NCI-H2107 (cell line): ENCODE measurements at places on chromosomes 3 and 15.

- DNase-seq, result no peak
These were observed 166.9 kb downstream of the ABHD5 start for GRCh38 chr3:43857361-43858293.

DNA sequence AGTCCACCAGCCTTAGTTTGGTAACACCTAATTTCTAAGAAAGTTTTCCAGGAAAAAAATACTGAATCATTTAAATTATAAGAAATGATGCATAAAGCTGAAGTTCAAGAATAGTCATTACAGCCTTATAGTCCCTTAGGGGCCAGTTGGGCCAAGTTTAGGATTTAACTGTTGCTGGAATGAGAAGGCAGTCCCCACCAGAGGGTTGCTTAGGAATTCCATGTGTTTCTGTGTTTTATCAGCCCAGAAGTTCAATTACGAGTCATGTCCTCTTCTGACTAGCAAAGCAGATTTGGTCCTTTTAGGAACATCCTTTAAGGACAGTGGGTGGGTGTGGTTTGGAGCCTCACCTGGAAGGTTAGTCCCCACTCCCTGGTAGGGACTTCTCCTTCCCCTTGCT, 57.0 kb upstream of the NR2E3 start:
- DNase-seq, result no peak

GRCh38 chr3:196127308-196128040, 45.6 kb upstream of the TFRC start:
- DNase-seq, result no peak

GRCh38 chr3:149266736-149267135, 45.1 kb upstream of the CP start:
- DNase-seq, result no peak

DNA sequence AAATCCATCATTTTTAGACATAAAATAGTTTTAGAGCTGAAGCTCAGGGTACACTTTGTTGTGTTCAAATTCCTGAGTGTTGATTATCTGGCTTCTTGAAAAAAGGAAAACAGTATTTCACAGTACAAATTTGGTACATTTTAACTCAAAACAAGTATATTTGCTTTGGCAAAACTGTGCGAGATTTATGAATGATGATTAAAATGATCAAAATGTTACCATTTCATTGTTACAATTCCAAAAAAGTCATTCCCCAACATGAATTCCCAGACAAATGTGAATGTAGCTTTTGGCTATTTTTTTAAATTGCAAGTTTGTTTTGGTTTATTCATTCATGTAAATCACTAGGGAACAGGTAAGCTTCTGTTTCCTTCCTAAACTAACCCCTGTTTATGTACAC, 347.4 kb upstream of the DCBLD2 start:
- DNase-seq, result no peak

DNA sequence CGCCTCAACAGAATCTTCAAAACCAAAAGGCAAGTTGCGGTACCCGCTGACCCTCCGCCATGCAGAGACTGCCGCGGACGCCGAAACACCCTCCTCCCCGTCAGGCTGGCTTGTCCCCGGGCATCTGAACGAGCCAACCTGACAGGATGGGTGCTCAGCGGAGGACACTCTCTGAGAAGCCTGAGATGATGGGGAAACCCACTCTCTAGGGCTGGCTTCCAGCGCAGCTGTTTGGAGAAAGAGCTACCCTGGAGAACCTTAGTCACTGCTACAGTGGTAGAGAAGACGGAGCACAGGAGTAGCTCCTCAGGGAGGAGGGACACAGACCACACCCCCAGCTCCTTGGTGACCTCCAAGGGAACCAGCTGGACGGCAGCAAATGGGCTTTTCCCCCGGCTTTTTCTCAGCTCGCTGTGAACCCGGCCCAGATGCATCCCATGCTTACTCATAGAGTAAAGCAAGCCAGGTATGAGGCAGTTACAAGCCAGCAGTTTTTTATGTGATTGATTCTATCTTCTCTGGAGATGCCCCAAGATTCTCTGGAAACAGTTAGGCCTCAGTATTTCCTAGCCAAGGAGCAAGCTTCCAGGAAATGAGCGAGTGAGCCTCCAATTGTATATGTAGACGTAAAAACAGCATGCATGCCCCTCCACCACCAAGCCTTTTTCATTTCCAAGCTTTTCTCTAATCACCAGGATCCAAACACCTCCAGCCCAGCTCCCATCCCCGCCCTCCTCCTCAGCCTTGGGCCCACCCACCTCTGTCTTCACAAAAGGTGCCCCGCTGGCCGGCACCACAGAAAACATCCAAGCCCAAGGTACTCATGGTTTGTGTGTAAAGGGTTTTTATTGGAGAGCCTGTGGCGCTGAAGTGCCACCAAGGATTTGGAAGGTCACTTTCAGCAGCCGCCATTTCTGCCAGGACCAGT, 38.7 kb downstream of the FAM174B start:
- no peak for DNase-seq

DNA sequence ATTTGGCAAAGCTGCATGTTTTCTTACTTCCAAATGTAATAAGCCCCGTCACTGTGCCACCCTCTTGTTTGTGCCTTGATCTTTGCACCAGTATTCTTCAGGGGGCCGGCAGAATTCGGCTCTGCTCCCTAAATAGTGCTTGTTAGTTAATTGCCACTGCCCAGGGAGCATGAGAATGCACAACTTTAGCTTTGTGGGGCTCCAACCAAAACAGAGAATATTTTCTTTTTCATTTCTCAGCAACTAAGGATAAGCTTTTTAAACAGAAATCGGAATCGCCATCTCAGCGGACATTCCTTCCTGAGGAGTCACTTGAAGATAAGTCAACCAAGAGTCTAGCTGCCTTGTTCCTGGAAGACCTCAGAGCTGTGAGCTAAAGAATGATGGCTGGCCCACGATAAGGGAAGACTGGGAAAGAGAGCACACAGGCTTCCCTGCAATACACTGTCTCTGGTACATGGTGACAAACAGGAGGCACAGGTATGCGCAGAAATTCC, 106.0 kb downstream of the LRIG1 start:
- DNase-seq, result no peak

GRCh38 chr15:74391582-74392450, 24.4 kb upstream of the CYP11A1 start:
- no peak for DNase-seq

DNA sequence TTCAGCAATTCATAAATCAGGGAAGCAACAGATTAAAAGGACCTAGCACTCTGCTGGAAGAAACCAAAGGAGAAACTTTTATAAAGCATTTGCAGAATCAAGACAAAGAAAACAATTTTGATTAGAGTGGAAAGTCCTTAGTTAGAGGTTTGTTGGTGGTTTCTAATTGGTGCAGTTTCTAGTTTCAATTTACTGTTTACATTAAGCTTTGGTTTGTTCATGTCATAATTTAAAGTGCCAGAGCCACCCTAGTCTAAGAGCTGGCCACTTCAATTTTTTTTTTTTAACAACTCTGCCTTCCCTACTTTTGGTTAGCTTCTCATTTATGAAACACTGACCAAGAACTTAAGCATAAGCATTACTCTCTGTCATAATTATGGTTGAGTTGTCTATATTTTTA, 1428.2 kb upstream of the GBE1 start:
- no peak for DNase-seq

DNA sequence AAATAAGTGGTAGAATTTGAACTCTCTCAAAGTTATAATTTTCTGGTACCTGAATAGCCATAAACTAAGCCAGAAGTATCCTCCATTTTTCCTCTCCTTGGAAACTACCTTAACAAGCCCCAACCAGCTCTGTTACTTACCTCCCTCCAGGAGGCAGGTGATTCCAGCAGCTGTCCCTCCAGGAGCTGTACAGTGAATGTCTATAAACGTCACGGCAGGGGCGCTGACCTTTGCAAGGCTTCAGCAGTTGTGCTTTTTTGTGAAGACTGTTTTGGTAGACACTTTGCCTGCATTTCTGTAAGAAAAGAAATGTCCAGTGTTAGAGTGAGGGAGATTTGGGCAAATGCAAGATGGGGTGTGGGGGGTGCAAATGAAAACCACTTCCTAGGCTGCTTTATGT, 67.2 kb downstream of the LEO1 start:
- DNase-seq, result no peak

DNA sequence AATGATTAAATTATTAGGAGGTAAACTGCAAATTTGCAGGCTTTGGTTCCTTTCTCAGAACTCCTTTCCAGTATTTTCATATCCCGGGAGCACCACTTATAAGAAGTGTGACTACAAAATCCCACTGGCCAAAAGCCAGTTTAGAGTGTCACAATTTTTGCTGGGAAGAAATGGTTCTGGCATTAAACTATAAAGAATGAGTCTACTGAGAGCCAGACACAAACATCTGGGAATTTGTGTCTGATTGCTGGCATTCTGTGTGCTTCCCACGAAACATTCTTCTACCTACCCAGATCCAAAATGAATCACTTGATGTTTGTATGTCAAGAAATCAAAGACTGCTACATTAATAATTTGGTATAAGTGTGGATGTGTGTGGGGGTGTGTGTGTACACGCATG, 82.8 kb downstream of the DUT start:
- DNase-seq, result no peak

GRCh38 chr3:37661615-37662306, 199.9 kb upstream of the CTDSPL start:
- DNase-seq, result no peak

DNA sequence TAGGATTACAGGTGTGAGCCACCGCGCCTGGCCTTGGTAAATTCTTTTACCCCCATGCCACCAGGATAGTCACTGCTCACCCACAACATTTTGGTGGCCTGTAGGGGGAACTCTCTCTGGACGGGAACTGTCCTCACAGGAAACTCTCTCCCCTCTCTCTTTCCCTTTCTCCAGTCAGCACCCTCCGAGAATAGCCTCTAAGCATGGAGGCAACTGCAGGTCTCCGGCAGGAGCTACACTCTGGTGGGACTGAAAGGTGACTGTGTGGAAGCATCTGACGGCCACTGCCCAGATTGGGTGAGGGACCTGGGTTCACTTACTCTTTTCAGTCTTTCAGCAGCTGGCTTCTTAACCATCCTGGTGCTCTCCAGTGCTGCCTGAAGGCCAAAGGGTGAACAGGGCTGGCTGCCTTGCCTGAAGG, 21.3 kb downstream of the TRANK1 start:
- DNase-seq, result no peak

GRCh38 chr15:95192923-95193322, 961.6 kb downstream of the MCTP2 start:
- DNase-seq, result no peak

- no peak for DNase-seq
These were observed 99.2 kb upstream of the MLF1 start for GRCh38 chr3:158471639-158472294.

DNA sequence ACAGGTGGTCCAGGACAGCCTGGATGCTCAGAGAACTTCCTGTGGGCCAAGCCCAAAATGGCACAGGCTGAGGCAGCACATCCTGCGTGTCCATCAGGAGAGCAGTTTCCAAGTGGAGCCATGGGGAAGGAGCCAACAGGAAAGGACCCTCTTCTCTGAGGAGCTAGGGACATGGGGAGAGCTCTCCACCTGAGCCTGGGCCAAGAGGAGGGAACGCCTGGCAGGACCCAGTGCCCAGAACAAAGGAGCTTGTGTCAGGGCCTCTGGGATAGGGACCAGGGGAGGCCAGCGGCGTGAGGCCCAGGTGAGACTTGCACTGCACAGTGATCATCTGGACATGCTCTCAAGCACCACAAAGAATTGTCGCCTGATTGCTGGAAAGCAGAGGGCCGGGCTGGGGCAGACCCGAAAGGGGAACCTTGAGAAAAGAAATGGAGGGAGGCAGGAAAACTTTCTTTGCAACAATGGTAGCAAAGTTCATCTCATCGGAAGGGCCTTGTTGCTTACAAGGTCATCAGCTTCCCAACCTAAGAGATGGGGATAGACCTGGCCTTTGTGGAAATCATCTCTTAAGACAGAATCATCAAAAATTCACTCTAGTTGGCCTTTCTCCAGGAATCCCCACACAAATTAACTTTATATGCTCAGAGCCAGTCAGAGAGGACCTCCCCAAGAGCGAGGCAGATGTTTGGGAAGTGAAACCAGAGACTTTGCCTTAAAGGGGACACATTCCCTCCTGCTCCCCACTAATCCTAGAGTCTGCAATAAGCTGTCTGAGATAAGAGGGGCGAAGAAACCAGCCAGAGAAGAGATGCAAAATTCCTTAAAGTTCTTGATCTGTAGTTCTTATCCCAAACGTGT, 47.7 kb upstream of the HES1 start:
- no peak for DNase-seq

DNA sequence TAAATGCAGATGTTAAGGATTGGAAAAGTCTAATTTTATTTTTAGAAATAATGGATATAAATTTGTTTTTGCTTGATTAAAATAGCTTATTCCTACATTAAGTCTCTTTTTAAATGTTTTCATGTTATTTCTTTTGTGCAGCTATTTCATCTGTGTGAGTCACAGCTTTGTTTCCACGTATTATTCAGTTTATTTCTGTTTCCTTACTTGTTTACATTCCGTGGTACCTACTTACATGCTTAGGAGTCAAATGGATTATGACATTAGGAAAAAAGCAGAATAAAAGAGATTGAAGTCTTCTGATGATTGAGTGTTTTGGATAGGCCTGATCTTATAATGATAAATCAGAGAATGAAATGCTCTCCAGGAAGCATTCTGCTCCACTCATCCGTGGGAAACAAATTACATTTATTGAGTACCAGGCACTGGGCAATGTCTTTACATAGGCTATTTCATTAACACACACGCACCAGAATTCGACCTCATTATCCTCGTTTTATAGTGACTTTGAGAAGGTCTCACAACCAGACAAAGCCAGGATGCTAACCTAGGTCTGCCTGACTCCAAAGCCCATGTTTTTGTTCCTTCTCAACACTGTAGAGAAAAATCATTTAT, 38.1 kb upstream of the RASA2 start:
- no peak for DNase-seq

GRCh38 chr15:63156755-63157117, 541 bp downstream of the RPS27L start:
- no peak for DNase-seq

- no peak for DNase-seq
These were observed 7.4 kb downstream of the SPRED1 start for GRCh38 chr15:38260077-38260476.

- DNase-seq, result no peak
These were observed 166.3 kb downstream of the NECTIN3 start for GRCh38 chr3:111237946-111238345.

DNA sequence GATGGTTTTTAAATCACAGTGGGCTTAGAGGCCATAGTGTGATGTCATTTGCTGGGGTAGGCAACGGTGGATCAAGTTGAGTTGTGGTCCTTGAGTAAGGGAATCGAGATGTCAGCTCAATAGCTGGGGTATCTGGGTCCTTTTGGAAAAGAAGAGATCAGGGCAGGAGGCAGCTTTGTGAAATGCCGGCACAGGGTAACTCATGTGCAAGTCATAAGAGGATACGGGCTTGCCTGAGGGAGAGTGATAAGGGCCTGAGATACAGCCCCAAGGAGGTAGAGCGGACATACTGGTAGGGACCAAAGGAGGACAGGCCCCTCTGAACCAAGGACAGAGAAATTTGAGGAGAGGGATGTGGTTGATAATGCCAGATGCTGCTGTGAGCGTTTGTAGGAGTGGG, 4.2 kb upstream of the FAM131A start:
- DNase-seq, result no peak

DNA sequence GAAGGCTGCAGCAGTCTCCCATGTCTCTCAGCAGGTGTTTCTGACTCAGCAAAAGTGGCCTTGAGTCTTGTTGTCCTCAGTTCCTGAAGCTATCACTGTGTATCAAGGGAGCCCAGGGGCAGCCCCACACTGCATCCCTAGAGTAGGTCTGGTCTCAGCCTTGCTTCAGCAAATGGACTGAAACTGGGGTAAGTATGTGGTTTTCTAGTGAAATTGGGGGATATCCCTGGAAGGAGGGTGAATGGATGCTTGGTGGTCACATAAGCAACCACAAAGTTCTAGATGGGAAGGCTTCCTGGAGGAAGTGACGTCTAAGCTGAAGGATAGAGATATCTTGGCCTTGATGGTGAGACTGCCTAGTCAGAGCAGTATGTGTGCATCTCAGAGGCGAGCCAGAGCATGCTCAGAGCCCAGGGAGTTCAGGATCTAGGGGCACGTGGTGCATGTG, 38.4 kb downstream of the TMEM158 start:
- DNase-seq, result no peak
